ENCODE measurements at places on chromosomes 12 and 14. TPM values are rescaled to one million over a fixed set of nuclear protein-coding genes. Genes with fewer than 3 reads are reported as not detected.

- no peak for DNase-seq
These were observed 52.3 kb downstream of the KCNK10 start for GRCh38 chr14:88270776-88271175.

RAB35 gene
- total RNA-seq: 66.2 TPM

PSMB5 gene
- total RNA-seq: 88.9 TPM

DNA sequence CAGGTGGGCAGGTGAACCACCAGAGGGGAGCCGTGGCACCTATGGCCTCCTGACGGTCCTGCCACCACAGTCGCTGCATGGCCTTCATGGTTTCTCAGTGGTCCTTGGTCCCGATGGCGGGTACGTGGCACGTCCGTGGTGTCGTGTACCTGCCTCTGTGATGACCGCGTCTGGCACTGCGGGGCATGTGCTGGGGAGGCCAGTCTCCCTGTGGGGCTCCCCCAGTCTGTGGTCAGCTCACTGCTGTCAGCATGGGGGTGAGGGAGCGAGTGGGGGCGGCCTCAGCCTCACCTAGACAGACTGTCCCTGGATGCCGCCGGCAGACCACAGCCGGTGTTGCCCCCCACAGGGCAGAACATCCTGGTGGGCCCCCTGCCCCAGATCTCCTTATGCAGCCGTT is 267.2 kb downstream of the SEC23A start:
- no peak for DNase-seq

DNA sequence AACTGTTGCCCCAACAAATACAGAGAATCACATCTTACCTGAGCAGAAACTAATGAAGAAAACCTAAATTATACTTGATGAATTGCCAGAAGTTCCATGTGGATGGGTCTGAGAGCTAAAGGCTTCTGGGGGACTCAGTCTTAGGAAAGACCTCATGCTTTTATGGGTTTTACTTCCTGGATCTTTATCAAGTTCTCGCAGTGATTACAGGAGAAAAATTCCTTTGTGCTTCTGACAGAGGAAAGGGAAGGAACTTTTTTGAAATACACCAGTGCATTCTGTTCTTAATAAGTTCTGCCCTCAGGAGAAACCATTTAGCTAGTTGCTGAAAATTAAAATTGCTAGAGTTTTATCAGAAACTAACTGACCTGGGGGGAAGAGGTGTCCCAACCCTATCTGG is 203.9 kb upstream of the KITLG start:
- no peak for DNase-seq

DTX1 gene
- 18.0 TPM for total RNA-seq

DNA sequence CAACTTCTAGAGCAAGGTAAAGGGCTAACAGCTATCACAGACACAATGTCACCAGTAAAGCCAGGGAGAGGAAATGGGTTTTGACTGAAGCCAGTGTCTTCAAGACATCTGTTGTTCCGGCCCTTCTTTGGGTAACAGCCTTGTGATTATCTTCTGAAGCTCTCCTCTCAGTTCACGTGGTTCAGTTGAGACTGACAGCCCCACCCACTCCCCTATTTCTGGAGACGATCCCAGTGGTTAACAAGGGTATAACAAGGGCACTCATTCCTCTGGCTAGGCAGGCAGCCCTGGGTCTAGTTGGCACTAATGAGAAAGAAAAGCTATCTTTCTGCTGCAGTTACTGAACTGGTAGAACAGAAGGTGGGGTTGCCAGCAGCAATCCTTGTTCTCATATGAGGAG is 6.9 kb downstream of the GNPTAB start:
- peak; percentile 65 for DNase-seq

DNA sequence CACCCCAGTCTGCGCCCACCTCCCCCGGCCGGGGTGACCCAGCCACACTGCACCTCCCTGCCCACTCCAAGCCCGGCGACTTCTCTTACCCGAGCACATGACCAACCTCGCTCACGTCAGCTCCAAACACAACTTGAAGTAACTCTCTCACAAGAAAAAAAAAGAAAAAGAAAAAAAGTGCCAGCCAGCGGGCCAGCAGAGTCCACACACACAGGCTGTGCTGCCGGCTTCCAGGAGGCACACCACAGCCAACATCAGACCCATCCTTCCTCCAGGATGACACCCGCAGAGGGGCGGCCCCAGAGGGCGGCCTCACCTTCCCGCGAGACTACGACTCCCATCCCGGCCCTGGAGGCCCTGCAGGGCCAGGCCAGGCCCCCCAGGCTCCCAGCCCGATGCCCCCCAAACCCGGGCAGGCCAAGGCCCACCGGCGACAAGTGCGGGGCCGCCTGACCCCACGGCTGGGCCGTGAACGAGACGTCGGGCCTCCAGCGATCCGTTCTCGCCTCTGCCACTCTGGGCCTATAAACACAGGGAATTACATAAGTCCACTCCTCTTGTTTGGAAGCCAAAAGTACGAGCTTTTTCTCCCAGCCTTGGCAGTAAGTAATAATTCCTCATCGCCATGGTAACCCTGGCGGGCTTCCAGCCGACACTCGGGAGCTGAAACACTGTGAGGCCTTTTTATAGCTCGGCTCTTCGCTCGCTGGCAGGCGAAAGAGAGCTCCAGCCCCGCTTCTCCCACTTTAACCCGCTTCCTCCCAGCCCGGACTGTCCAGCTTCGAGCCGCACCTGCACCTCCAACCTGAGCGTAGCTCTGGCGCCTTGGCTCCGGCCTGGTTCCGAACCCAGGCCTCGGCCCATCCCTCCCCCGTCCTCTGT is 49.1 kb downstream of the NCOR2 start:
- no peak for DNase-seq

- no peak for DNase-seq
These were observed 95.2 kb upstream of the HMGA2 start for GRCh38 chr12:65728848-65729793.

BEGAIN gene
- 2.8 TPM for total RNA-seq

TAS2R19 gene
- total RNA-seq: 3.5 TPM

DNA sequence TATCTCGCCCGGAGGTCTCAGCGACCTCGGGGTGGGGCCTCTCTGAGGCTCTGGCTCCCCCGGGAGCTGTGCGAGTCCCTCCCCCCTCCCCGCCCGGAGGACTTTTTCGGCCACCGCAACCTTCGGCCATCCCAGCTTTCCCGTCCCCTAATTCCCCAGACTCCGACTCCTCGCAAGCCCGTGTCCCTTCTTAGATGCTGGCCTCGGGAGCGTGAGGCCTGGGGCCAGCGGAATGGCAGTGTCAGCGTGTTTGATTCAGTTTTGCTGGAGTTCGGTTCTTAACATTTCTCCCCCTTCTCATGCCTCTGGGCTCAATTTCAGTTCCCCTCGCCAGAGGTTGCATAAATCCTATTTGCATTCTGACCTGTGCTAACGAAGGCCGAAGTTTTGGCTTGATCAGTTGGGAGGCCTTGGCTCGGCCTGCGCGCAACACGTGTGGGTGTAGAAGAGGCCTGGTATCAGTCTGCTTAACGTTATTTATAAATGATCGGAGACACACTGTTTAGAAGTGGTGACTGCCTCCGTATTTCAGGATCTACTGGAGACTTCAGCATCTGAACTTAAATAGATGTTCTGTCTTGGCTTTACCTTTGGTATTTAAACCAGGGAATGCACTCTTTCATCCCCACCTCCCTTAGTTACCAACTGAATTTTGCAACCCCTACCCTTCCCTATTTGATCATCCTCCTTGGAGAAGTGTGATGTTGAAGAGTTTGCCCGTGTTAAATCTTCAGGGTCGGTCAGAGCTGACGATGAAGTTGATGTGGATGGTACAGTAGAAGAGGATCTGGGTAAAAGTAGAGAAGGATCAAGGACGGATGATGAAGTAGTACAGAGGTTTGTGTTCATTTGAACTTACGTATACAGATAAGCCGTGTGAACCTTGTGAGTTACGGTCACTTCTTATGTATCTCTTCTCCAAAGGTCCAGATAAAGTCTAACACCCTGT is 851 bp downstream of the HSP90B1 start:
- DNase-seq: peak; percentile 29

- no peak for DNase-seq
These were observed 153.9 kb downstream of the PIK3C2G start for GRCh38 chr12:18415227-18415626.

GRCh38 chr12:50403001-50403440 is 2.3 kb downstream of the LARP4 start:
- no peak for DNase-seq

DNA sequence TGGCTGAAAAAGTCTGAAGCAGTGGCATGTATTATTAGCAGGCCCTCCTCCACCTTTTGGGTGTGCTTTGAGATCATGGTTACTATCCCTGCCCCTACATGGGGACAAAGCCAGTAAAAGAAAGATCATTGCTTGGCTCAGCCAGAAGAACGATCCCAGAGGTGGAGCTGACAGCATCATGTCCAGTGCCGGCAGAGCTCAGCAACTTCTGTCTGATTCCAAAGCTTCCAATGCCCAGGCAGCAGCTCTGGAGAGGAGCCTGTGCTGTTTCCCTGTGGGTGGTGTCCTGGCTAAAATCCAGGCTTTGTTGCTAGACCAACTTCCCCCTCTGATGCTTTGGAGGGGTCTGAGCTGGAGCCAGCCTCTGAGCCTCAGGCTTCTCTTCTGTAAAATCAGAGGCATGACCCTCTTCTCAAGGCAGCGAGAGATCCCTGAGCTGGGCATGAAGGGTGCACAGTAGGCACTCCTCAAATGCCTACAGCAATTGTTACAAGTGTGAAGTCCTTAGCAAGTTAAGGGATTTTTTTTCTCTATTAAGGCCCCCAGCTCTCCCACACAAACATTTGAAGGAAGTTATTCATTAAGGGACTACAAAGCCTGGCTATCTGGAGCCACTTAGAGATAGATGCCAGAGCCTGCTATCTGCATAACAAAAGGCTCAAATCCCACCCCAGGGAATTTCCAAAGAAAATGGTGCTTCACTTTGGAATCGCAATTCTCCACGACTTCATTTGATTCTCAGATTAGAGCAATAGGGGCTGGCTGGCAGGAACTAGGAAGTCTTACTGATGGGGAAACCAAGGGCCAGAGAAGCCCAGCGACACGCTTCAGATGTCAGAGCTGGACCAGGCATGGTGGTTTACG is 10.9 kb upstream of the GSC start:
- DNase-seq: no peak

- no peak for DNase-seq
These were observed 24.2 kb upstream of the AMN start for GRCh38 chr14:102898298-102898697.

Measured in activated T-cell treated with anti-CD3 and anti-CD28 coated beads, Interleukin-2, amount 50 U/mL, for 72 hours (primary cell).